ENCODE measurements at places on chromosomes 13 and 19.
A peak's percentile ranks its signal among the peaks of the same experiment; 100 is the strongest.

GRCh38 chr13:70964874-70965273 is 856.6 kb upstream of the KLHL1 start:
- H3K4me3 ChIP-seq, result no peak overlapping the region
- H3K36me3 ChIP-seq, result no peaks in the 10 kb centered on the region
- DNase-seq, result no peak

- DNase-seq, result no peak
- peaks cover 32% of the 10 kb centered on the region for H3K4me1 ChIP-seq
- H3K27ac ChIP-seq, result no peak overlapping the region
- H3K36me3 ChIP-seq, result no peaks in the 10 kb centered on the region
Measured at GRCh38 chr13:49218493-49219051, 1.6 kb upstream of the MLNR start.

- no peaks in the 10 kb centered on the region for H3K36me3 ChIP-seq
- DNase-seq, result no peak
- 0 out of 2 replicates have a peak, but pooled peaks cover 2% of the 10 kb centered on the region for H3K27me3 ChIP-seq
- no peak overlapping the region for H3K4me3 ChIP-seq
- no peak overlapping the region for H3K27ac ChIP-seq
- no peaks in the 10 kb centered on the region for H3K4me1 ChIP-seq
Measured at GRCh38 chr13:110127986-110128511, 178.9 kb downstream of the COL4A1 start.

DNA sequence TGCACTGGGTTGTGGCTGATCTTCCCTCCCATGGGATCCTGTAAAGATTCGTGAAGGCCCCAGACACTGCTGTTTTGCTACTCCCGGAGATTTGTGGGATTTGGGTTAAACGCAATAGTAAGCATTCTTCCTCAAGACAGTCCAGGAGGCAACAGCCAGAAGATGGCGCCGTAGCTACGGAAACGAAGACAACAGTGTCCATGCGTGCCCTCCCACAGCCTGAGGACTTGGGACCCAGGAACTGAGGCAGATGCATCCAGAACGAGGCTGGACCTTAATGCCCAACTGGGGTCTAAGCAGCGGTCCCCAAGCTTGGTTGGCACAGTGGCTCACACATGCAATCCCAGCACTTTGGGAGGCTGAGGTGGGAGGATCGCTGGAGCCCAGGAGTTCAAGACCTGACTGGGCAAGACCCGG is 57.6 kb upstream of the ZNF507 start:
- peaks cover 9% of the 10 kb centered on the region for H3K4me1 ChIP-seq
- H3K27ac ChIP-seq, result no peak overlapping the region
- H3K36me3 ChIP-seq, result no peaks in the 10 kb centered on the region
- H3K27me3 ChIP-seq, result no peaks in the 10 kb centered on the region
- 0 out of 2 replicates have a peak overlapping the region, but pooled peaks have one; percentile 11 for H3K4me3 ChIP-seq
- DNase-seq, result peak; percentile 67

DNA sequence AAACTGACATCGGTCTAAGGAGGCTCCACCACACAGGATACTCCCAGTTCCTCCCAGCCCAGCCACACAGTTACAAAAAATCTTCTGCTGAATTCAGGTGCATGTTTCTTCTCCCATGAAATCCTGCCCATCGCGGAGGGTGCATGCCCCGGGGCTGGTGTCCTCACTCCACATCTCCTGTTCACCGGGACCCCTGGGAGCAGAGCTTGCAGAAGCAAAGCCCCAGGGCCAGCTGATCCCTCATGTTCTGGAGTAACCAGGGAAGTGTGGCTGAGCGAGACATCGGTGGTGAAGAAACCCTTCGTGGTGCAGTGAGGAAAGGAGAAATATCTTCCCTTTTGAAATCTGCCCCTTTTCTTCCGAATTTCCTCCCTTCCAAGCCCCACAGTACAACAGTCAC is 904 bp upstream of the SIGLEC9 start:
- no peak overlapping the region for H3K4me3 ChIP-seq
- H3K27ac ChIP-seq, result no peak overlapping the region
- no peak for DNase-seq
- H3K4me1 ChIP-seq, result no peaks in the 10 kb centered on the region
- peaks cover 4% of the 10 kb centered on the region for H3K27me3 ChIP-seq
